ENCODE measurements at places on chromosomes 12 and 14.

GRCh38 chr12:94498073-94498472, 38.4 kb upstream of the CEP83 start:
- DNase-seq = peak; percentile 14
- no peaks in the 10 kb centered on the region for H3K4me1 ChIP-seq
- no peaks in the 10 kb centered on the region for H3K36me3 ChIP-seq
- no peak overlapping the region for H3K4me3 ChIP-seq
- no peak overlapping the region for H3K27ac ChIP-seq
- H3K27me3 ChIP-seq = no peaks in the 10 kb centered on the region

DNA sequence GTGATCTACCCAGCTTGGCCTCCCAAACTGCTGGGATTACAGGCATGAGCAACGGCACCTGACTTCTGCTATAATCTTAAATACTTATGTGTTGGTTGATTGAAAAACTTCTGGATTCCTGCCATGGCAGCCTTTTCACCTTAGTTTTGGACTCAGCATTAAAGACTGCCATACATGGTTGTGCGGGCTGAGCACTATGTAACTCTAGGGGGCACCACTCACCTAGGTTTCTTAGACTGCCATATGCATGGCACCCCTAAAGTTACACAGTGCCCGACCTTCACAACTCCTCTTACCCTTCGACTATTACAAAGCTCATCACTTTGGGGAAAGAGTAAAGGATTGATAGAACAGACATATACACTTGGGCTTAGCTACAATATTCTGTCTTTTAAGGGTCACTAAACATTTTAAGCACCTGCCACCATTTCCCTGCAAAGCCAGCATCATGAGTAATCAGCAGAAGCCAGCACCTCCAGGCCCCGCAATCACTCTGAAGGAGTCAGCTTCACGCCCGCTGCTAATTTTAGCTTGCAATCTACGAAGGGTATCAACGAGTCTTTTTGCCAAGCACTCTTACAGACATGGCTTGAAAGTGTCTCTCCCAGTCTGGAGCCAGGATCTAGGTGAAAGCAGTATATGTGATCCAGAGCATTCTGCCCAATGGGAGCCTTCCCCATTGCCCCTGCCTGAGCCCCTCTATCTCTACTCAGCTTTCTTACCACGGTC, 59.8 kb downstream of the SUDS3 start:
- no peaks in the 10 kb centered on the region for H3K27me3 ChIP-seq
- H3K4me1 ChIP-seq = no peaks in the 10 kb centered on the region
- no peak for DNase-seq
- H3K4me3 ChIP-seq = no peak overlapping the region
- H3K36me3 ChIP-seq = no peaks in the 10 kb centered on the region

DNA sequence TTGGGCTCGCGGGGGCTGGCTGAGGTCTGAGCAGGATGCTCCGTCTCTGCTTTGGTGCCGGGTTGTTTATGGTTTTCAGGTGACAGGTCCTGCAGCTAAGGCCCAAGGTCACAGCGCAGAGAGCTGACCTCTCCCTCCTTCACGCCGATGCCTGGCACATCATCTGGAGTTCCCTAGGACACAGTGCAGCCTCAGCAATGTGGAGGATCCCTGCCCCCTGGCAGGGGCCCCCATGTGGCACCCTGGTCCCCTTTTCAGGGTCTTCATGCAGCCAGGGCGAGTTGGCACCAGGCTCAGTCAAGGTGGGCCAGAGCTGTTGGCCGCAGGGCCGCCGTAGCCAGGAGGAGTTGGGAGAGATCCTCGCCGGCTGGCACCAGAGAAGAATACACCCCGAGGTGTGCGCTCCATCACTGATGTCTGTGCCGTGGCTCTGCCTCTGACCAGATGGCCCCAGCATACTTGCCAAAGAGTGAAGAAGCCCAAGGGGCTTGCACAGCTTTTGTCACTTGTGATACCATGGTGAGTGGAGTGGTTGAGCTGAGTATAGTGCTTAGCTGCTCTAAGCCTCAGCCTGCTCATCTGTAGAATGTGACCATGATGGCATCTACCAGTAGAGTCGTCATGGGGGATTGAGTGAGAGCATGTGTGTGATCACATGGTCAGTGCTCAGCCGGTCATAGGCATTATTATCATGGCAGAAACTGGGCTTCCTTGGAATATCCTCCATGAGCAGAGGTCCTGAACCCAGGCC, 11.0 kb downstream of the TPCN1 start:
- DNase-seq = no peak
- no peaks in the 10 kb centered on the region for H3K27me3 ChIP-seq
- H3K4me3 ChIP-seq = peak overlapping the region; percentile 43
- H3K36me3 ChIP-seq = peaks cover 44% of the 10 kb centered on the region
- H3K4me1 ChIP-seq = peaks cover 7% of the 10 kb centered on the region
- H3K27ac ChIP-seq = peak overlapping the region; percentile 41

- no peaks in the 10 kb centered on the region for H3K4me1 ChIP-seq
- DNase-seq = no peak
- no peaks in the 10 kb centered on the region for H3K36me3 ChIP-seq
- no peaks in the 10 kb centered on the region for H3K27me3 ChIP-seq
- no peak overlapping the region for H3K4me3 ChIP-seq
- no peak overlapping the region for H3K27ac ChIP-seq
Observed at GRCh38 chr12:58393152-58393551, 451.8 kb downstream of the ATP23 start.

GRCh38 chr14:49999146-49999761, 106.4 kb downstream of the ARF6 start:
- peak; percentile 32 for DNase-seq
- no peaks in the 10 kb centered on the region for H3K36me3 ChIP-seq
- peaks cover 57% of the 10 kb centered on the region for H3K4me1 ChIP-seq
- no peaks in the 10 kb centered on the region for H3K27me3 ChIP-seq
- peak overlapping the region; percentile 90 for H3K27ac ChIP-seq
- peak overlapping the region; percentile 49 for H3K4me3 ChIP-seq

DNA sequence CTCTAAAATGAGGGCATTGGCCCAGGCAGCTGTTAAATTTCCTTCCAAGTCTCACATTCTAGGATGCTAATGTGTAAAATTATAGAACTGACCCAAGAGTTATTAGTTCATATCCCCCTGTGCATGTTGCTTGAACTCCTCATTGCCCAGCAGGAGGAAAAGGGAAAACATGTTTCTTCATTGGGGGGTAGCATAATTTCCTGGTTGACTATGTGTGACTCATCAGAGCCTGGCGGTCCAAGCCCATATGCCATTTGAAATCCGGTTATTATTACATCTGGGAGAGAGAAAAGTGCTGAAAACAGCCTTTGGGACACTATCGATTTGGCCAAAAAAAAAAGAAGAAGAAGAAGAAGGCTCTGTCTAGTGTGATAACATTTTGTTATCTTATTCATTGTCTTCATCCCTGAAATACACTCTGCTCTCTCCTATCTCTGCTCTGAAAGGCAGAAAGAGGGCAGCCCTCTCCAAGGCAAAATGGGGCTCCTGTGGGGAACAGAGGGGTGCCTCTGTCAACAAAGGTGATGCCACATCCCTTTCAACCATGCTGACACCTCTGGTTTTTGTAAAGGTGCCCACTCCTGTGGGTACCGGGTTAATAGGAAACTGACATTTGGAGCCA, 114.2 kb downstream of the DAD1 start:
- no peaks in the 10 kb centered on the region for H3K4me1 ChIP-seq
- no peak for DNase-seq

GRCh38 chr12:96375170-96375569, 25.1 kb downstream of the CDK17 start:
- DNase-seq = no peak
- H3K4me1 ChIP-seq = peaks cover 68% of the 10 kb centered on the region
- H3K27ac ChIP-seq = no peak overlapping the region
- no peaks in the 10 kb centered on the region for H3K27me3 ChIP-seq

GRCh38 chr14:52068615-52069306, at the start of gene NID2:
TSS of gene NID2 (minus strand) at chr14:52069059. CDS start at chr14:52068994, 65 bp downstream.
- H3K27ac ChIP-seq = no peak within 1 kb of the TSS
- peaks cover 6% of the 10 kb centered on the region for H3K27me3 ChIP-seq
- peaks cover 12% of the 10 kb centered on the region for H3K4me1 ChIP-seq
- DNase-seq = no peak
- H3K36me3 ChIP-seq = no peaks in the 10 kb centered on the region

GRCh38 chr14:68416171-68416570, 376.7 kb downstream of the ZFP36L1 start:
- no peaks in the 10 kb centered on the region for H3K27me3 ChIP-seq
- no peaks in the 10 kb centered on the region for H3K36me3 ChIP-seq
- DNase-seq = no peak
- H3K27ac ChIP-seq = no peak overlapping the region

DNA sequence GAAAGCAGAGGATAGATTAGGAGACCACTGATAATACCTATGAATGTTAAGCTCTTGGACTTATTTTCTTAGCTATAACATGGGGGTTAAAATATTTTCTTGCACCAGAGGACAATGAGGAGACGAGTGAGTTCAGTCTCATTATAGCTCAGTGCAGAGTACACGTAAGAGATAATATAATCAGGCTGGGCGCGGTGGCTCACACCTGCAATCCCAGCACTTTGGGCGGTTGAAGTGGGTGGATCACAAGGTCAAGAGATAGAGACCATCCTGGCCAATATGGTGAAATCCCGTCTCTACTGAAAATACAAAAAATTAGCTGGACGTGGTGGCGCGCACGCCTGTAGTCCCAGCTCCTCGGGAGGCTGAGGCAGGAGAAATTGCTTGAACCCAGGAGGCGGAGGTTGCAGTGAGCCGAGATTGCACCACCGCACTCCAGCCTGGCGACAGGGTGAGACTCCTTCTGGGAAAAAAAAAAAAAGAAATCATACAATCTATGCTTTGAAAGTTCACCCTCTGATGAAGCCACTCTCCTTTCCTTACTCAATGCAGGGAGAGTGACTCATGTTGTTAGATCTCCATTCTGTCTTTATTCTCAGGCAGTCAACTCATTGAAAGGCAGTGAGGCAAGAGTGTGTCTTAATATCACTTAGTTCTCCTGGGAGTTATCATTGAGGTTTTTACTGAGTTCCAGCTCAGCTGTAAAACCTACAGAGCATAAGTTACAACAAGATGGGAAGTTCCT, 134.2 kb downstream of the SYNE2 start:
- no peaks in the 10 kb centered on the region for H3K27me3 ChIP-seq
- peaks cover 5% of the 10 kb centered on the region for H3K36me3 ChIP-seq
- H3K4me3 ChIP-seq = no peak overlapping the region
- no peak for DNase-seq

- no peak for DNase-seq
- H3K4me3 ChIP-seq = no peak overlapping the region
- H3K36me3 ChIP-seq = no peaks in the 10 kb centered on the region
- peaks cover 42% of the 10 kb centered on the region for H3K4me1 ChIP-seq
- no peak overlapping the region for H3K27ac ChIP-seq
- H3K27me3 ChIP-seq = no peaks in the 10 kb centered on the region
Observed at GRCh38 chr14:52329678-52330369, 15.7 kb downstream of the PTGER2 start.

GRCh38 chr12:8829621-8830020, 7.2 kb downstream of the A2ML1 start:
- DNase-seq = no peak
- no peak overlapping the region for H3K4me3 ChIP-seq
- H3K4me1 ChIP-seq = no peaks in the 10 kb centered on the region
- H3K27me3 ChIP-seq = no peaks in the 10 kb centered on the region
- H3K36me3 ChIP-seq = no peaks in the 10 kb centered on the region

GRCh38 chr14:100239840-100240667, 1.1 kb downstream of the YY1 start:
- no peaks in the 10 kb centered on the region for H3K27me3 ChIP-seq
- H3K4me1 ChIP-seq = peaks cover 43% of the 10 kb centered on the region
- peak overlapping the region; percentile 85 for H3K4me3 ChIP-seq
- peak; percentile 91 for DNase-seq
- peak overlapping the region; percentile 98 for H3K27ac ChIP-seq

DNA sequence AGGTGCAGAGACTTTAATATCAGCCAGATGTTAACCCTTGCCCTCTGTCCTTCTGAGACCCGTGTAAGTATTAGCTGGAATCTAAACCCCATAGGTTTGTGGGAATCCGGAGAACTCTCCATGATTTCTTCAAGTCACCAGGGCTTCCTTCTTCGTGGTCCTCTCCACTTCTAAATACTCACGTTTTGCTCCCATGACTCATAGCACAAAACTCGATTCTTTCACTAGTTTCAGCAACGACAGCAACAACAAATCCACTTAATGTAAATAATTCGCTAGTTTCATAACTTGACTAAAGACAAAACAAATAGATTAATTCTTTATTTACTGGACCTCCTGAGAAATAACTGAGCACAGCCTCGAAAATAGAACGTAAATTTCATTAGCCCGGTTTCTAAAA, 4.4 kb upstream of the CLEC2A start:
- no peaks in the 10 kb centered on the region for H3K4me1 ChIP-seq
- H3K4me3 ChIP-seq = no peak overlapping the region
- DNase-seq = no peak
- H3K27ac ChIP-seq = no peak overlapping the region
- H3K36me3 ChIP-seq = no peaks in the 10 kb centered on the region
- no peaks in the 10 kb centered on the region for H3K27me3 ChIP-seq

- no peak for DNase-seq
- peaks cover 67% of the 10 kb centered on the region for H3K4me1 ChIP-seq
- H3K27me3 ChIP-seq = no peaks in the 10 kb centered on the region
- no peak overlapping the region for H3K27ac ChIP-seq
Observed at GRCh38 chr14:50099335-50099734, 17.0 kb downstream of the VCPKMT start.

- DNase-seq = no peak
- no peaks in the 10 kb centered on the region for H3K27me3 ChIP-seq
- no peak overlapping the region for H3K4me3 ChIP-seq
- no peaks in the 10 kb centered on the region for H3K4me1 ChIP-seq
- H3K27ac ChIP-seq = no peak overlapping the region
- H3K36me3 ChIP-seq = no peaks in the 10 kb centered on the region
Observed at GRCh38 chr12:55372521-55372920, 9.7 kb downstream of the OR6C75 start.

- no peak overlapping the region for H3K27ac ChIP-seq
- no peaks in the 10 kb centered on the region for H3K4me1 ChIP-seq
- H3K36me3 ChIP-seq = no peaks in the 10 kb centered on the region
- no peak for DNase-seq
- H3K27me3 ChIP-seq = no peaks in the 10 kb centered on the region
Observed at GRCh38 chr14:71388862-71389261, 481.6 kb downstream of the PCNX1 start.

DNA sequence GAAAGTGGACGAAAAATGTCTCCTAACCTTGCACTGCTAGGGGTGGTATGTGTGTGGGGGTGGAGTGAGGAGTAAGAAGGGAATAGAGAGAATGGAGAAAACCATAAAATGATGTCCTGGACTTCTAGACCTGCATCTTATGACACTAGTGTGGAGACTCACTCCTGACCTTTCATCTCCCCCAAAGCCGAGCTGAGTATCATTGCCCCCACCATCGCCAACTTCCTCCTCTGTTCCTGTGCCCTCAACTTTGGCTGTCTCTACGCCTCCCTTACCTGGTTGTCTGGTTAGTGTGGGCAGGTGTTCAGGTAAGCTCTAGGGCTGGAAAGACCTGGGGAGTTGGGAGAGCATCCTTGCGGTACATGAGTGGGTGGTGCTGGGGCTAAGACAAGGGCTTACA, 4.5 kb upstream of the KLHL33 start:
- no peak overlapping the region for H3K4me3 ChIP-seq
- DNase-seq = no peak
- no peaks in the 10 kb centered on the region for H3K27me3 ChIP-seq
- peaks cover 16% of the 10 kb centered on the region for H3K4me1 ChIP-seq
